Activated CD4-positive, alpha-beta T cell treated with anti-CD3 and anti-CD28 coated beads for 24 hours (primary cell): ENCODE measurements at places on chromosomes 4 and X.
A peak's percentile ranks its signal among the peaks of the same experiment; 100 is the strongest.

DNA sequence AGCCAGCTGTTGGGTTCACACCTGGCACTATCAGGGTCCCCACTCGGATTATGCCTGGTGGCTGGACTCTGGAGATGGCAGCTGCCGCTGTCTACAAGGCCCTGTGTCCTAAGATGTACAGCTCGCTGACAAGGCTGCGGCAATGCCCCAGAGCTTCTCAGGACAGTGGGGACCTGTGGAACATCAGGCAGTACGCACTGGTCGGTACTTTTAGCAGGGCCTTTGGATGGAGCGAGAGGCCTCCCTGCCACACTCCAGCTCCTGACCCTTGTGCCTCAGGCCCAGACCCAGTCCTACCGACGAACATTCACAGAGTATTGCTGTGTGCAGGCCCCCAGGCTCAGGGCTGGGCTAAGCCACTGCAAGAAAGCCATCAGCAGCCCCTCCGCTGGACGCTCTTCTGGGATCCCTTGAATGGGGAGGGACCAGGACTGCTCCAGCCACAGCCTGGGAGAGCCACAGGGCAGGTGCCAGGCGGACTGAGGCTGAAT, 45.7 kb upstream of the HMX1 start:
- no peak for DNase-seq

GRCh38 chr4:73817341-73817740, 19.1 kb upstream of the CXCL6 start:
- no peak for DNase-seq

GRCh38 chr4:94882756-94883155, 125.0 kb downstream of the BMPR1B start:
- DNase-seq, result no peak

DNA sequence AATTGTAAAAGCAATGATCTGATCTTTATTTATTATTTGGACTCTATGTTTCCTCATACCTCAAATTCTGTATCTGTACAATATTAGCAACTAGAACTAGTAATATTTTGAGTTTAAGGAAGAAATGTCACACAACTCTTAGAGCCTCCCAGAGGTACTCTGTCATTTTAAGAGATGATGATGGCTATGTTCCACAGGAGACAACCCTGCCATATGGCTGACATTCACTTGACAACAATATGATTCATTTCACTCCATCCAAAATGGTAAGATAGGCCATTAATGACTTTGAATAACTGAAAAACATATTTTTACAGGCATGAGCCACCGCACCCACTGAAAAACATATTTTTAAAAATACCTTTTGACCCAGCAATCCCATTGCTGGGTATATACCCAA, 190.3 kb downstream of the MAML3 start:
- no peak for DNase-seq

GRCh38 chr4:158079661-158080060, 93.2 kb downstream of the GASK1B start:
- no peak for DNase-seq

- DNase-seq, result no peak
Observed at GRCh38 chr4:79679859-79680258, 271.8 kb upstream of the GK2 start.

DNA sequence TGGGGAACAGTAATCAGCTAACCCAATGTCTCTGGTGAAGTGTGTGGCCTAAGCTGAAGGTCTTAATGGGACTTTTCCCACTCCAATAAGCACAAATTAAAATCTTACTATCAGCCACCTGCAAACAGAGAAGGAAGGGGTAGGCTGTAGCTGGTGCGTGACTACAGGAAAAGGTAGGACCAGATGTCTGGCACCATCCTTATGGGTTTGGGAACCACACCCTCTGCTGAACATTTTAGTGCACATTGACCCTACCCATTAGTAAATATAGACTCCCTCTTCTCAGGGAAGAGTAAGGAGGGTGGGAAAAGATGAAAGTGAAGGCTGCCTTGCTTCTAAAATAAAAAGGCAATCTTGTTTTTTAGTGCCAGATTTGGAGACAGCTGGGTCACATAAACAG, 602.8 kb downstream of the FAT4 start:
- no peak for DNase-seq

GRCh38 chr4:30630431-30630830, 89.7 kb upstream of the PCDH7 start:
- no peak for DNase-seq

DNA sequence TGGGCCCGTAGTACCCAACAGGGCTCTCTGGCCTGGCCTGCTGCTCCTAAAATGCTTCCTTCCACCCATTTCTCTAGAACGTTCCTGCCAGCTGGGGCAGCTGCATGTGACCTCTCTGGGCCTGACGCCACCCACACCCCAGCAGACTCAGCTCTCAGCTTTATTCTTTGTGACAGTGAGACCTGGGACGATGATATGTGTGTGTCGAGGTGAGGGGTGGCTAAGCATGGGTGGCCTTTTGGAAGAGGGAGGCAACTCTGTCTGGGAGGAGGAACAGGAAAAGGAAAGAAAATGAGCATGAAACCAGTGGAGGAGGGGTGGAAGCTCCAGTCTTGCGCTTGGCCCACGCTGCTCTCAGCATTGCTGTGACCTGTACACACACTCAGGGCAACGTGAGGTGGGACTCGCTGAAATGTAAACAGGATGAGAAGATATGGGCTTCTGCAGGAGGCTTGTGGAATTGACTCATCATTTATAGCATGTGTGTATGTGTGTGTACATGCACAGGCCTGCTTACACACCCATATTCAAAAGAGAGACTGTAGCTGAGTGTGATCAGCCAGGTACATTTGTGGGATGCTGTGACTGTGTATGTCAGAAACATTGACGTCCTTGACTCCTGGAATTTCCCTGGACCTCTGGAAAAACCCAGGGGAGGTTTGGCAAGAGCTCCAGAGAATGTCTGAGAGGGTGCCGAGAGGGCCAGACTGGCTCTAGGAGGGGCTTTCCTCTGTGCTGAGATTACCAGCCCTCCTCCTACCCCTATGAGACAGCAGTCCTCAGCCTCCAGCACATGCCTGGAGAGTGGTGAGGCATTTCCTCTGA, 137.9 kb downstream of the PJA1 start:
- no peak for DNase-seq

DNA sequence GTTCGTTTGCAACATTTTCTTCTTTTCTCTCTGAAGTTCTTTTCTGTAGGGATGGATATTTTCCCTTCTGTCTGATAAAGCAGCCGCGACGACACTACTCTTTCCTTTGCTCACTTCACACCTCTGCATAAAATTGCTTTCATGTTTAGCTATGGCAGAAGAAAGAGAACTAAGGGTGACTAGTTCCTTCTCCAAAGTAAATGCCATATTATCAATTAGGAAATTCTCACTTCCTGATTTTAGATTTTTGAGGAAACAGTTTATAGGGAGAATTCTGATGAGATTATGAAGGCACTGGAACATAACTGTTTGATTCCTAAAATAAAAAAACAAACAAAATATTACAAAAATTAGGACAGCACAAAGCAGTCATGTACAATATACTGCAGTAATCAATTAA, 29.2 kb downstream of the FANCB start:
- no peak for DNase-seq

- DNase-seq, result peak; percentile 41
Observed at GRCh38 chr4:10554694-10555093, 97.5 kb upstream of the ZNF518B start.

- DNase-seq, result no peak
Observed at GRCh38 chr4:108531461-108531860, 88.9 kb upstream of the RPL34 start.

DNA sequence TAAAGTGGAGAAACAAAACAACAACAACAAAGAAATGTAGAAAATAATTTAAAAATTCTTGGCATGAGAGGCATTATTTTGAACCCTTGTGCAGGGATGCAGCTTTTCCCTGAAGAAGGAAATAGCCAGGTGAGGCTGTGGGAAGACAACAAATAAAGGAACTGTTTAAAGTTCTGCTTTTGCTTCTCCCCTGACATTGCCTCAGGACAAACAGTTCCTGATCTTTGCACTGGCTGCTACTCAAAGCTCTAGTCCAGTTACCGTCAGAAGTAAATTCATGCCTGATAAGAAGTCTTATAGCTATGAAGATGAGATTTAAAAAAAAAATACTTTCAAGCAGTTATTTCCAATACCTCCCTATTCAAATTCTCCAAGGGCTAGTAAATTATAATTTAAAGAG, 233.8 kb downstream of the IL15 start:
- no peak for DNase-seq

DNA sequence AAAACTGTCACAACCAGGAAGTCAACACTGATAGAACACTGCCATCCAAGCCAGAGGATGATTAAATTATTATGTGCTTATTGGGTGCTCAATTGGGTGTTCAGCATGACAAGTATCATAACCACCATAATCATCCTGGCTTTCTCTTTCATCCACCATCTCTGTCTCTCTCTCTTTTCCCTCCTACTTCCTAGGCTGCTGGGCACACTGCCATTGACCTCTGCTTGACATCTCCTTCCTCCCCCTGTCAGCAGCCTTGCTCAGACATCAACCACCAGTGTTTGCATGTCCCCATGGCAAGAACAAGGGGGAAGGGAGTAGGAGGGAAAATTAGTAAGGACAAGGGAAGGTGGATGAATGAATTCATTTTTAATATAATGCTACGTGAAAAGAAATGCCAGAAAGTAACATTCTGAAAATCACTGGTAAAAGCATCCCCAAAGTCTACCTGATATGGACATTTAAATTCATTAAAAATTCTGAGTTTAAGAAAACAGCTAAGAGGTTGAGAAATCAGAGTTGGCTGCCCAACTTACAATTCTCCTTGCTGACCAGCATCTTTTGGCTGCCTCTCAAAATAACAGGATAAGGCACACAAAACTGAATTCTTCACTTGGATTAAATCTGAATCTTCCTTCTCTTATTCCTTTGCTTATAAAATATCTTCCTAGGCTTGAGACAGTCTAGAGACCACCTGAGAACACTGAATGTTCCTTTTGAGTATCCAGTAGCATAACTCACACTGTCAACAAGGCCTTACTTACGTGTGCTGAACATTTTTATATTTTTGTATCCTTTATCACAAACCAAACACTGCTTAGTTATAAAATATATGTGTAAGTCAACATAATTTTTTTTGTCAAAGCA, 48.5 kb downstream of the SNCA start:
- no peak for DNase-seq

GRCh38 chrX:118212817-118213183, 96.2 kb upstream of the KLHL13 start:
- DNase-seq, result no peak

DNA sequence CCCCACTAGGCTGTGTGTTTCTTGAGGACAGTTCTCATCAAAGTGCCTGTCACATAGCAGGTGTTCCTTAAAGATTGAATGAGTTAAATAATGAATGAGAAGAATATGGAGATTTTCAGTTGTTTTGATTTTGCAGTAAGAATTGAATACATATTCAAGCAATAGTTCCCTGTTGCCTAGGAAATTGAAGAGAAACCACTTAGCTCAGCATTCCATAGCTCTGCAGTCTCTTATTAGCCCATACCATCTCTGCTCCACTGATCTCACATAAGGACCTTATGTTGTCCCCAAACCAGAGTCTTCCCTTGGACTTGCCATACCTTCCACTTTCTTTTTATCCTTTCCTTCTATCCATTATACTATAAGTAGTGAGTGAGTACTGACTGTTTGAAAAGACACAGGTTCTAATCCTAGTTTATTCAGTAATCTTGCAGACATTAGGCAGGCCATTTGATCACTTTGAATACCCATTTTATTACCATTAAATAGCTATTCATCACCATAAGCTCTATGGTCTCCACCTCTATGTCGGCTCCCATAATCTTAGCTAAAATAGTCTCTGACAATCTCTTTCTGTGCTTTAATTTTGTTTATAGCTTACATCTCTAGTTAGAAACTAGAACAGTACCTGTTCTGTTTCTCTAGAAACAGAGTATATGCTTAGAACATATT, 1059.6 kb upstream of the SLIT2 start:
- DNase-seq, result no peak

DNA sequence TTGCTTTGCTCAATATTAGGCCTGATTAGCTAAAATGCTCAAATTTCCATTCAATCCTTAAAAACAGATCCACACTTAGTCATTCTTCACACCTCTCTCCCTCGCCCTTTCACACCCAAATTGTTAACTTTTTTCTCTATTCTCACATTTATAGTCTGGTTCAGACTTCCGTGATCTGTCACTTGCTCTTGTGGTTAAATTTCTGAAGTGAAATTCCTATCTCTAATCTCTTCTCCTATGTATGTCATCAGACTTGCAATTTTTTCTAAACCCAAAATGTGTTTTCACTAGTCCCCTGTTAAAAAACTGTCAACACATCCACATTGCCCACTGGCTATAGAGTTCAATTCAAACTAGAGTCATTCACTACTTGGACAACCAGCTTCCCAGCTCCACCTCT, 63.2 kb downstream of the SNCA start:
- DNase-seq, result no peak

DNA sequence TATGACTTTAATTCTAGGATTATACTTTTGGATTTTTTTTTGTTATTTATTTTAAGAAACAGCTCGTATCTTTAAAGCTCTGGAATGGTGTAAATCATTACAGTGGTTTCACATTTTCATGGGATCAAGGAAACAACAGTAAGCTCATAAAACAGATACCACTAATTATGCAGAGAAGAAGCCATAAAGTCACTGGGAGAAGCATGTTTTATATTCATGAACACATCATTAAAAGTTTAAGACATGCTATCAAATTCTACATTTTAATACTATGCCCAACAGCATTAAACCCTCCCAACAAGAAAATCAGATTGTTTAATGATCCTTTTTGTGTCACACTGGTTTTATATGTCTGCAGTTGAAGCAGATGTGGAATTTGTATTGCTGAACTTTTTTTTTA, 149.9 kb downstream of the FBXO8 start:
- no peak for DNase-seq

GRCh38 chrX:39439906-39440798, 638.9 kb downstream of the MID1IP1 start:
- no peak for DNase-seq

DNA sequence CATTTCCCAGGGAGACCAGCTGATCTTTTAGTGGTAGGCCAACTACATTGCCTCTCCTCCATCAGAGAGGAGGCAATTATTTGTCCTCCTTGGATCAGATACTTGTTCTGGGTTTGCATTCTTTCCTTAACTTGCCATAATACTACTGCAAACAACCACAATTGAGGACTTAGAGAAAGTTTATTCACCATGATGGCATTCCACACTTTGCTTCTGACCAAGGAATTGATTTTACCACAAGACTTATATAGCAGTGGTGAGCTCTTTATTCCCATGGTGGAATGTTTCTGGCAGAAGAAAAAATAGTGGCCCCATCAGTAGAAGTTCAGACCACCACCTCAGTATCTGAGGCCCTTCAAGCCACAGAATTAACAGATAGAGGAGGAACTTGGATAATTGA, 123.9 kb upstream of the PPP3CA start:
- DNase-seq, result no peak

- DNase-seq, result no peak
Observed at GRCh38 chrX:118551426-118551825, 55.8 kb downstream of the DOCK11 start.

DNA sequence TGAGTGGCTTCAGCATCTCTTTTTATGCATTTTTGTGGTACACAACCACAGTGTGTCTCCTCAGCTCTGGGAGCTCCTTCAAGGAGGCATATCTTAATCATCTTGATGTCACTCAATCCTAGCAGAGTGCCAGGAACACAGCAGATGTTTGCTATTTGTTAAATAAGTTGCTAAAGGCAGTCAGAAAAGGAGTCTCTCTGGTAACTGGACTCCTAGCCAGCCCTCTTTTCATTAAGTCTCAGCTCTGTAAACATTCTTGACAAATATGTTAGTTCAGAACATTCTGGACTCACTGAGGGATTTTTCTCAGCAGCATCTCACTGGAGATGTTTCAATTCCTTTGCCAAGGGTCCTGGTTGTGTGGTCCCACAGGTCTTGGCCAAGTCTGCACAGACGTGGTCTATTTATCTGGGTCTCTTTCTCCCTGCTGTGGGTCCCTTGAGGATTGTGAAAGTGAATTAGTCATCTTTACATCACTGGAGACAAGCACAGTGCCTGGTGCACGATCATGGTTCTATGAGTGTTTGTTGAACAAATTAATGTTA, 20.3 kb upstream of the FAM9C start:
- DNase-seq, result no peak
